AG20443 (cell line): ENCODE measurements at places on chromosomes 5 and 9.

DNA sequence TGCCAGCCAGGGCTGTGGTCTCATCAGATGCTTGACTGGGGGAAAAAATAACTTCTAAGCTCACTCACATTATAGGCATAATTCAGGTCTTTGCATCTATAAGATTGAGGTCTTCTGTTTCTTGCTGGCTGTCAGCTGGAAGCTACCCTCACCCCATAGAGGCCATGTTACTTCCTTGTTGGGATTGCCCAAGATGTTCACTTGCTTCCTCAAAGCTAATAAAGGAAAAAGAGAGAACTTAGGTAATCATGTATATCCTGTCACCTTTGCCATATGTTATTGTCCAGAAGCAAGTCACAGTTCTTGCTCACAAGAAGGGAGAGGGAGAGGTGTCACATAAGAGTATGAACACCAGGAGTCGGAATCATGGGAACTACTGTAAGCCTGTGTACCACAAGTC, 38.7 kb upstream of the ANKRD34B start:
- no peak for DNase-seq

- no peak for DNase-seq
Measured at GRCh38 chr9:125649826-125650225, 57.2 kb downstream of the MAPKAP1 start.

- DNase-seq, result no peak
Measured at GRCh38 chr9:79149585-79149984, 422.2 kb upstream of the TLE4 start.

DNA sequence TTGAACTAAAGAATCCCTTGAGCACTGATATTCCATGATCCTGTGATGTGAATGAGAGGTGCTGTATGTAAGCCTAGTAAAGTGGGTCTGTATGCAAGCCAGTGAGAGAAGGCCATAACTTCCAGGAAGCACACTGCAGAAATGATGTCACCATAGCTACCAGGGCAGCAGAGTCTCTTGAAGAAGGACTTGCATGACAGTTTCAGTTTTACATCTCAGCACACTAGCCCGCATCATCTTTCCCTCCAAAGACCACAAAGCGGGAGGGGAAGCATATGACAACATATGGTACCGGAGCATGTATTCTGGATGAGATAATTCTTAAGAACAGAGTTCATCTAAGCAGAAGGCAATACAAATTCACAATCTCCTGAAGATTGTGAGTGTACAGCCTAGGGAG, 37.6 kb upstream of the MAST4 start:
- no peak for DNase-seq

- DNase-seq, result no peak
Measured at GRCh38 chr5:14231156-14231555, 88.0 kb downstream of the TRIO start.

DNA sequence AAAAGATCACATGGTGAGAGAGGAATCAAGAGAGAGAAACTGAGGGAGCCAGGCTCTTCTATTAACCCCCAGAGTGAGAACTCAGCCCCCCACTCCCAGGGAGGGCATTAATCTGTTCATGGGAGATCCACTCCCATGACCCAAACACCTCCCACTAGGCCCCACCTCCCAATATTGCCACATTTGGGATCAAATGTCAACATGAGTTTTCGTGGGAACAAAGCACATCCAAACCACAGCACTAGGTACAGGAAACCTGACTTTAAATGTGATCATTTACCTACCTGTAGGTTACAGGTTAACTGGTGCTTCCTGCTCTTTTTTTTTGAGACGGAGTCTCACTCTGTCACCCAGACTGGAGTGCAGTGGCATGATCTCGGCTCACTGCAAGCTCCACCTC, 16.9 kb downstream of the NNT start:
- no peak for DNase-seq

GRCh38 chr9:134437403-134438194, 111.3 kb downstream of the RXRA start:
- no peak for DNase-seq

GRCh38 chr5:83099445-83099844, 22.1 kb downstream of the XRCC4 start:
- no peak for DNase-seq

DNA sequence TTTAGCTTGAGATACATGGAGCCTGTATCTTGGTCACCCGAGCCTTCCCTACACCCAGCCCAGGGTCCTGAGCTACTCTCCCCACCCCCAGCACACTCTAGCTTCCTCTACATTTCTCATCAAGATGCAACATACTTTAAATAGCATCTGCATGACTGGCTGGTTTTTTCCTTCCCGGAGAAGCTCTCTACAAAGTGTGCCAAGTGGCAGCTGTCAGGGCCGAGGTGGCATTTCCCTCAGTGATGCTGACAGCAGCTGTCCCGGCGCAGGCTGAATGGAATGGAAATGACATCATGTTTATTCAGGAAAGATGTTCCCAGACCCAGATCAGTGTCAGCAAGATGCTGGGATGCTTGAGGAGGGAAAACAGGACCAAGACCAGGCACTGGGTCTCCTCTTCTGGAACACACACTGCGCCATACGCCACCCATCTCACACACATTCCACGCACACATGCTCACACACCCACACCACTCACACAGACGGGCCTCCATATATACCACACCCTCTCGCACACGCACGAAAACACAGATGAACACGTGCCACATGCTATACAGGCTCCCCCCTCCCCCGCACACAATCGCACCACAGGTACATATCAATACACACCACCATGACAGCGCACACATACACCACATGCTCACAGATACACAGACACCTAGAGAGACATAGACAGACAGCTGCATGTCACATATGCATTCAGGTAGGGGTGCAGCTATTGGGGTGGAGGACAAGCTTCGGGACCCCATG, 67.8 kb downstream of the LHX2 start:
- DNase-seq, result peak; percentile 81

GRCh38 chr5:91707521-91707841, 324.4 kb upstream of the ARRDC3 start:
- no peak for DNase-seq

DNA sequence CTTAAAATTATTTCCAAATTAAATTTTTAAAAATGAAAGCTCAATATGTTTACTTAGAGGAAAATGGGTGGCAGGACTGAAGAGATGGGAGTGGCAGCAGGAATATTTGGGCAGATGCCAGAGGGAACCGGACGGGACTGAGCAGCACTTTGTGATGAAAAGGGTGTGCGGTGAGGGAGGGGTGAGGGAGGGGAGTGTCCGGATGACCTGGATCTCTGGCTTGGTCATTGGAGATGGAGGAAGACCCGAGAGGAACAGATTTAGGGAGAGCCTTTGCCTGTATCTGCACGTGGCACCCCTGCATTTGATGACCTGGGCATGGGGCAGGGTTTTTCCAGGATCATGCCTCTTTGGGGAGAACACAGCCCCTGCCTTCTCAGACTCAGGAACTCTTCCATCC, 201.1 kb upstream of the MVB12B start:
- peak; percentile 44 for DNase-seq

- DNase-seq, result no peak
Measured at GRCh38 chr9:72205513-72205912, 56.3 kb downstream of the GDA start.

GRCh38 chr5:124980163-124980941, 233.9 kb upstream of the ZNF608 start:
- no peak for DNase-seq

DNA sequence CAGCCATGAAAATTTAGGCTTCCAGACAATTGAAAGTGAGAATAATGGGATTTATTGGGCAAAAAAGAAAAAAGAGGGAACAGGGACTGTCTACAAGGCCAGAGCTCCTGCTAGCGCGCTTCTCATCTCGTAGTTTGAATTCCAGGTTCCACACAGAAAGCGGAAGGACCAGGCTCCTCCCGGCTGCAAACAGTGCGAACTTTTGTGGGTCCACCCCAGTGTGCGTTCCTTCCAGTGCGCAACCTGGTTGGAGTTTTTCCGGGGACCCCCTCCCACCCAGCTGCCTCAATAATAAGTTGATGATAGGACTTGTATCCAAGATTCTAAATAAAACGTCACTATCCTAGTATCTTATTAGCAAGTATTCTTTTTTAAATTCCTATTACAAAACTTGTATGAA, 467.7 kb upstream of the TUSC1 start:
- DNase-seq, result no peak

DNA sequence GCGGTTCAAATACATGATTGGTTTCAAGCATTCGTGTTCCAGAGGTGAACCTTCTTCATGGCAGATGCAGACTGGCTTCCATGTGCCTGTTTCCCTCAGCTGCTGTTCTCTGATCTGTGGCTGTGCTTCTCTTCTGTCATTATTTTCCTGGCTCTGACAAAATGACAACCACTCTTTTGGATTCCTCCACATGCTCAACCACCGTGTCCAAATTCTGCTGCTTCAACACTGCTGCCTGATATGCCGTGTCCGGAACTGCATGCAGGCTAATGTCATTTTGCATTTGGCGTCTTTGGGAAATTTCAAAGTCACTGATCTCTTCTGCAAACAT, 368.7 kb upstream of the ZNF608 start:
- DNase-seq, result peak; percentile 20

DNA sequence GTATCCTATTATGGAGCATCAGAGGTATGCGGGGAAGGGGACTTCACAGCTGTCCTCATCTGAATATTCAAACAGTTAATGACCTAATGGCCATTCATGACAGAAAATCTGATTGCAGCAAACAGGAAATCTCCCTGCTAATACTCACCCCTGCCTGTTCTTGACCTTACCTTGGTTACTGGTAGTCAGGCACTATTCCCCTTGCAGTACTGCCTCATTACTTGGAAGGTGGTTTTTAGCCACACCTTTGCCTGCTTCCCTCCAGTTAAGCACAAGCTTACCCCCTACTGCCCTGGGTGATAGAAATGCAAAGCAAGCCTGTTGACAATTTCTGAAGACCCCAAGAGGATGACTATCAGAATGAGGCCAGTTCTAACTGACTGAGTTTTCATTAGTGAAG, 332.4 kb downstream of the NTRK2 start:
- no peak for DNase-seq

GRCh38 chr9:76302947-76303550, 91.2 kb downstream of the RFK start:
- DNase-seq, result peak; percentile 61

GRCh38 chr5:138694146-138694545, 59.1 kb upstream of the CTNNA1 start:
- no peak for DNase-seq

GRCh38 chr5:55672477-55672911, 39.6 kb downstream of the SLC38A9 start:
- DNase-seq, result peak; percentile 13
